Effector memory CD4-positive, alpha-beta T cell (primary cell): ENCODE measurements at places on chromosomes 1 and 21.

- DNase-seq = no peak
Measured at GRCh38 chr1:210620867-210621488, 292.3 kb downstream of the HHAT start.

- DNase-seq = no peak
Measured at GRCh38 chr1:38092256-38092655, 45.7 kb upstream of the POU3F1 start.

- DNase-seq = no peak
Measured at GRCh38 chr1:201405484-201405831, 6.3 kb upstream of the LAD1 start.

- no peak for DNase-seq
Measured at GRCh38 chr1:67747671-67748546, 62.9 kb downstream of the GADD45A start.

- DNase-seq = no peak
Measured at GRCh38 chr21:42376338-42376982, 10.1 kb upstream of the TFF1 start.

- DNase-seq = no peak
Measured at GRCh38 chr1:71809085-71809484, 473.3 kb downstream of the NEGR1 start.

DNA sequence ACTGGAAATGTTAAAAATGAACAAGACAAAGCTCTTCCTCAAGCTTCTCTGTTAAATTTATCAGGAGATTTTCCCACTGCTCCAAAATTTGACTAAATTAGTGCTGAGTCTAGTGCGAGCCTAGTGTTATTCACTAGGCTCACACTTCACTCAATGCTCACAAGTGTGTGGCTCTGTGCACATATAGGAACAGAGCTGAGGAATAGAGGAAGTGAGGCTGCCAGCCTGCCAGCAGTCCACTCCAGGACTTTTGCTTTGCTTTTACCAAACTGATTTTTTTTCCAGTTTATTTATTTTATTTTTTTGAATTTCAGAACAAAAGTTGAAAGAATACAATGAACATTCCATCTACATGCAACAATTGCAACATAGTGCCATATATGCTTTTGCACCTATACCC is 87.2 kb downstream of the VAV3 start:
- no peak for DNase-seq

- no peak for DNase-seq
Measured at GRCh38 chr1:113993766-113994165, 14.5 kb downstream of the OLFML3 start.

DNA sequence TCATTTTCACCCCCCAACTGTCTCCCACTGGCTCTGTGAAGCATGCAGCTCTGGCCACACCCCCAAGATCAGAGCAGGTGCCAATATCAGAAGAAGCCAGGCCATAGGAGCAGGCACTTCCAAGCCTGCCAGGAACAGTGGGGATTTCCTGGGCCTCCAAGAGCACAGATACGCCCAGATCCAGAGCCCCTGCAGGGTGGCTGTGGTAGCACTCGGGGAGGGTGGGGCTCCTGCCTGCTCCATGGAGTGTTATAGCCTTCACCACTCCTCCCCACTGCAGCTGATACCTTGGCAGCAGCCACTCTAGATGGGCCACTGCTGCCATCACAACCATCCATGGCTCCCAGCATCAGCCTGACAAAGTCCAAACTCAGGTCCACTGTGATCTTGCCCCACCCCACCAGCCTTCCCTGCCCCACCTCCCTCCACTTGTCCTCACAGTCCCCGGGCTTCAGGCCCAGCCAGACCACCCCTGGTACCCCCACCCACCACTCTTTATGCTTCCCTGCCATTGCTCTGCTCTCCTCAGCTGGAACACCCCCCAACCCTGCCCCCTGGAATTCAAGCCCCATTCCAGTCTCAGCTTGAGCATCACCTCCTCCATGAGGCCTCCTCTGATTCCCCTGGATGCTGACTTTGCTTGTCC is 448.3 kb downstream of the MATN1 start:
- no peak for DNase-seq

DNA sequence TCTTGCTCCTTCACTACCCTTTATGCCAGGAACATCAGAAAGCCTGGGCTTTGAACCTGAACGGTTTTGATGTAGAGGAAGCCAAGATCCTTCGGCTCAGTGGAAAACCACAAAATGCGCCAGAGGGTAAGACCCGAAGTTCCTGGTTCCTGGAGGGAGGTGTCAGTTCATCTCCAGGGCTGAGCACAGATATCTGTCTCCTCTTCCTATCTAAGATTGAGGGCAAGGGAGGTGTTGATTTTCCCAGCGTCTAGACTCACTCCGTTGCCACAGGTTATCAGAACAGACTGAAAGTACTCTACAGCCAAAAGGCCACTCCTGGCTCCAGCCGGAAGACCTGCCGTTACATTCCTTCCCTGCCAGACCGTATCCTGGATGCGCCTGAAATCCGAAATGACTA is 915 bp downstream of the CDC20 start:
- no peak for DNase-seq

DNA sequence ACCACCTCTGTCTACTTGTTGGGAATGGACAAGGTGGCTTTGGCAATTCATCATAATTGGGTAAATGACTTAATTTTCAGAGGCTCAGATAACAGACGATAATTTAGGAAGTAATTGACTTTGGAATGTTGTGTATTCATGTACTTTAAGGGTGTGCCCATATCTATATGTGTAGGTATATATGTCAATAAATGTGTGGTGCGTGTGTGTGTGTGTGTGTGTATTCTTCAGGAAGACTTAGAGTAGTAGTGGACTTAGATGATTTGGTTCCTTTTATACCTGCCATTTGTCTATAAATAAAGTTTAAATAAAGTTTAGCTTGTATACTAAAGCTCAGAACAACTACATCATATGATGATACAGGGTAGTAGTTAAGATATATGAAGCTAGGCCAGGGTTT is 20.0 kb upstream of the JUN start:
- no peak for DNase-seq
